ENCODE measurements at places on chromosomes 6 and 20.

DNA sequence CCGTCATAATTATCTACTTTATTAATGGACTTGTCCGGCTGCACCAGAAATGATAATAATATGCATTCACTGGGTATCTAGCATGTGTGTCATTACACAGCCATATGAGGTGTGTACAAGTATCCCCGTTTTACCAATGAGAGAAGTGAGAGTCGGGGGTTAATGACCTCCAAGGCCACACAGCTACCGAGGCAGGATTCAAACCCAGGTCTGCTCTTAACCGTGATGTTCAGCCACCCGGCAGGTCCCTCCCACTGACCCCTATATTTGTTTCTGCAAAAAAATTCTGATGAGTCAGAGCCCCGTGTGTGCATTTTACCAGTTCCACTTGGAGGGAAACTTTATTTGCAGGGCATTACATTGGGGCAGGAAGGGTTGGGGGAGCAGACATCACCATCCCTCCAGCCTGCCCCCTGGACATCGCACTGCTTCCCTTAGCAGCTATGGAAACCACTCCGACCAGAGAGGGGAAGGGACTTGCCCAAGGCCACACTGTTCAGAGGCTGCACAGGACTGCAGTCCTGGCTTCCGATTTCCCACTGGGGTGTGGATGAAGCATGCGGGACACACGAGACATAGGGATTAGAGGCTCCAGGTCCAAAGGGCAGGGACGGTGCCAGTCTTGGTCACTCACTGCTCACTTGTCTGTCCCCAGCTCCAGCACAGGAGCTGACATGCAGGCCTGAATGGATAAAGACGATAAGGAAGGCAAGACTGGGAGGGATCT is 10.1 kb upstream of the SRC start:
- no peak for DNase-seq

DNA sequence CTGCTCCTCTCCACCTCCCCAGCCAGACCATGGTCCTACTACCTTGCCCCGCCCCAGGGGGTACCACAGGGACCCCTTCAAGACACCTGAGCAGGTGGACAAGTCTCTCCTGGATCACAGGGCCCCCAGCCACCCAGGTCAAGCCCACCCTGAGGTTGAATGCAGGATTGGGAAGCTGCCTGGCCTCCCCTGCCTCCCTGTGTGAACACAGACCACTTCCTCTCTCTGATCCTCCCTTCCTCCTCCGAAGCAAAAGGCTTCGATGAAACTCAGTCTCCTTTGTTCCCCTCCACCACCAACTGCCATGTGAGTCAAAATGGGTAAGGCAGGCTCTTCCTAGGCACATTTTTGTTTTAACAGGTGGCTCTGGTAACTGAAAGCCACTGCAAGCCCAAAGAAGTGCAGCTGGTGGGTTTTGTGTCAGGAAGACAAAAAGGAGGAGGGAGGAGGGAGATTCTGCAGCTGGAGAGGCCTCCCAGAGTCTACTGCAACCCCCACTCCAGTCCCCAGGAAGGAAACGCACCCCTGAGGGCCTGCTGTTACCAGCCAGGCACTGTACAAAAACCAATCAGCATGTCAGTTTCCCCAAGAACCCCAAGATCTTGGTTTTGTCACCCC is 5.4 kb downstream of the ADA start:
- DNase-seq: no peak

DNA sequence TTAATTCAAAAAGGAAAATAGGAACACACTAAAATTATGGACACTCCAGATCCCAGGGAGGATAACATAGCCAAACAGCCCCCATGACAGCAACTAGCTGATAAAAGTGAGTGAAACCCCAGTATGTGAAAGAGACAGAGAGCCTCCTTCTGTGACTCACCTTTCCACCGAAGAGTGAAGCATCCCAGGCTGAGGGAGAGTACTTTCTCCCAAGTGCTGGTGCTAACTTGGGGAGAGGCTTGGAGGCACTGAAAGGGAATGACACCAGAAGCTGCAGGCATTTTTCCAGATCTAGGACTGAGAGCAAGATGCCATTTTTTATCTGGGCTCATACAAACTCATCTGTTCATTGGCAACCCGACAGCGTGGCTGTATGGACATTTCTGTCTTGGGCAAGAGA is 339.8 kb downstream of the HTR1B start:
- no peak for DNase-seq

DNA sequence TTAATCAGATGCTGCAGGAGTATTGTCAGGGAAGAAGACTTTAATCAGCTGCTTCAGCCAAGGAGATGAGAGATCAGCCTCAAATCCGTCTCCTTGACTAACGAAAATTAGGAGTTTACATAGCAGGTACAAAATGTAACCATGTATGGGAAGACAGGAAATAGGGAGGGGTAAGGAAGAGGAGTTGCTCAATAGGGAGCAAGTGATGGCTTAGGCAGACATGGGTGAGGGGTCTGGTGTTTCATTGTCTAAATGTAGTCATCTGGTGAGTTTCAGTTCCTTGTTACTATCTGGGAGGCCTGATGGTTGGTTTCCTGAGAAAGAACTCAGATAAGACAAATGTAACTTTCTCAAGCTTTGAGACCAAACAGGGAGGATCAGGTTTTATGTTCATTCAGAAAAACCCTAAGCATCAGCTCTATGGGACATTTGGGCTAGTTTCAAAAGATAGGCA is 217.3 kb upstream of the SULF2 start:
- DNase-seq: no peak

GRCh38 chr6:159044899-159045727 is at the start of gene TAGAP:
Gene TAGAP (minus strand): TSS chr6:159044991. CDS start chr6:159044146, 845 bp downstream.
- DNase-seq: peak; percentile 86

DNA sequence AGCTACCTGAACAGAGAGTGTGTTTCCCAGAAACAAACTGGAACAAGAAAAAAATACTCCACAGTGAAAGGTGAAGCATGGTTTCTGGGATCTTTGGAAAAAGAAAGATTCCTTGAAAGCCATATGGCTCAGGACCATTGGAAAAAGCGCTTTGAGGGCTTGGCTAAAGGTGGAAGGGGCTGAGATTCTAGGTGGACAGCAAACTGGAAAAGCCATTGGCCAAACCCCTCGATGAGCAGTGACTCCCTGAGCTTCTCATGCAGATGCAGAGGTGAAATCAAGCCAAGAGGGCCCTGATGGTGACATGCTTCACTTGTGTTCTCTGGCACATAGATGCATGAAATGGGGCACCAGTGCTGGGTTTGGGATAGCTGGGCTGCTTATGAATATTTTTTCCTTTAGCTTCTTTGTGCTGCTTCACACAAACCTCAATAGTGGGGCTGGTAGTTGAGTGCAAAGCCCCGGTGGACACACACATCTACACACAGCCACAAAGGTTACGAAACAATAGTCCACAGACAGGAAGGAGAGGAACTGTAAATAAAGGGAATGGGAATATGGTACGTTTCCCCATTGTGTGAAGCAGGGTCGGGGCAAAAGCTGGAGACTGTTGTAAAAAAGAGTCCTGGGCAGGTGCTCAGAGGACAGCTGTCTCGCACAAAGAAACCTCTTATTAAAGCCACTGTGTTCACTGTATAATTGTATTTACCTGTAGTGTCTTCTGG is 117.8 kb downstream of the FOXA2 start:
- no peak for DNase-seq

DNA sequence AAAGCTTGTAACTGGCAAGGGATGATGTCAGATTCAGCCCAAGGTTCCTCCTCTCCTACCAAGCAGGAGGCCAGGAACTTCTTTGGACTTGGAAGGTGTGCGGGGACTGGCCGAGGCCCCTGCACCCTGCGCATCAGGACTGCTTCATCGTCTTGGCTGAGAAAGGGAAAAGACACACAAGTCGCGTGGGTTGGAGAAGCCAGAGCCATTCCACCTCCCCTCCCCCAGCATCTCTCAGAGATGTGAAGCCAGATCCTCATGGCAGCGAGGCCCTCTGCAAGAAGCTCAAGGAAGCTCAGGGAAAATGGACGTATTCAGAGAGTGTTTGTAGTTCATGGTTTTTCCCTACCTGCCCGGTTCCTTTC is 14.4 kb downstream of the TNFAIP3 start:
- no peak for DNase-seq

GRCh38 chr6:13472099-13472498 is 15.3 kb downstream of the GFOD1 start:
- no peak for DNase-seq

GRCh38 chr20:2163757-2164156 is 62.1 kb downstream of the STK35 start:
- DNase-seq: no peak

- no peak for DNase-seq
These were observed 4.3 kb downstream of the TNNC2 start for GRCh38 chr20:45822857-45823256.

GRCh38 chr6:98477231-98477630 is 357.1 kb upstream of the POU3F2 start:
- DNase-seq: no peak

DNA sequence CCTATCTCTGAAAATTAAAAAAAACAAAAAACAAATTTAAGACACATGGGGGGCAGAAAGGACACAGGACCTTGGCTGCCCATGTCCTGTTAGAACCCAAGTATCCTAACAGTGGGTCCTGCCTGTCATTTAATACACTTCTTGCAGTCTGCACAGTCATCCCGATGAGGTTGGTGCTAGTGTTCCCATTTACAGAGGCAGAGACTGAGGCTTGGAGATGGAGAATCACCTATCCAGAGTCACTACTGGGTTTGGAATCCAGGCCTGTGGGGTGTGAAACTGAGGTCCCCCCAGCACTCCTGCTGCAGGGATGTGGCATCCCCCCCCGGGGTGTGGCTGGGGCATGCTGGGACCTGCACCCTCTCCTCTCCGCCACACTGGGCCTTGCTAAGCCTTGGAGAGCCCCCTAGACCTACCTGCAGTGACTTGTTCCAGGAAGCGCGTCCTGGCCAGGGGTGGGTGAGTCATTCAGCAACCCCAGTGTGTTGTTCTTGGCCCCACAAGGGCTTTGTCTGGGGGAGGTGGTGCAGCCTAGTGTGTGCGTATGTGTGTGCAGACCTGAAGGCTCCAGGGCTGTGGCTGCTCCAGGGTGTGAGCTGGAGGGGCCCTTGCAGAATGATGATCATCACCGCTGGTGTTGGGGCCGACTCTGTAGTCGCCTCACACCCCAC is 49.7 kb downstream of the BCAS4 start:
- DNase-seq: no peak

DNA sequence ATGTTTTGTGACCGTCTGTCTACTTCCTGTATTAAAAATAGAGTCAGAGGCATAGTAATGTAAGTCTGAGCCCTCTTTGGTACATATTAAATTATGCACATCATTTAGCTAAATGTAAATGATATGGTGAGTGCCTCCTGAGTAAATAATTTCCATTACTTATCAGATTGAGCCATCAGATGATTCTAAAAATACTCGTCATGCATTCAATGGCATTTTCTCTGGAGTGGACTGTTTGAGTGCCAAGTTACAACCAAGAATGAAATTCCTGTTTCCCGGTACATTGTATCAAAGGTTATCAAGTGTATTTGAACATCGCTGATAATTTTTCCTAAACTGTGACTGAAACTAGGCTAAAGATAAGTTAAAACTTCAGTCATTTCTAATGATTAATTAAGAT is 81.0 kb downstream of the AKAP7 start:
- no peak for DNase-seq

DNA sequence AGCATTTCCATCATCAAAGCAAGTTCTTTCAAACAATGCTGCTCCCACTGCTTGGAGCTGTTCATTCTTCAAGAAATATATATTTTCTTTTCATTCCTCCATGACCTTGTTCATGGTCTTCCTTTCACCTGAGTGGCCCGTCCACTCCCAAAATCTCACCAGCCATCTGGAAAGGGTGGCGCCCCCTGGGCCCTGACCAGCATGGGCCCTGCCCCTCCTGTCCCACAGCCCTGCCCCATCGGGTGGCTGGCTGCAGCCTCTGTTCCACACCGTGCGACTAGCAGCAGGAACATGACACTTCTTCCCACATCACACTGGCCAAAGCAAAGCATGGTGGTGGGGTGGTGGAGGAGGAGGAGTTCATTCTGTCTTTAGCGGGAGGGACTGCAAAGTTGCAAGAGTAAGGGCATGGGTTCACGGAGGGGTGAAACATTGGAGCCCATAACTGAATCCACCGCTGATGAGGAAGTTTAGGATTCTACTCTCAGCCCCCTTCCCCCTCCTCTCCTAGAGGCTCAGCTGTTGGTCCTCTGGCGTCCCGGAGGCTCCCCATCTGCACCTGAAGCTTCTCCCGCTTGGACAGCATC is 195.2 kb upstream of the SLC24A3 start:
- DNase-seq: no peak

GRCh38 chr6:14946753-14947152 is 299.1 kb upstream of the JARID2 start:
- DNase-seq: no peak

GRCh38 chr6:63476302-63476701 is 96.0 kb upstream of the LOC128125822 start:
- no peak for DNase-seq

- no peak for DNase-seq
These were observed 102.2 kb upstream of the SASH1 start for GRCh38 chr6:148240461-148240840.

DNA sequence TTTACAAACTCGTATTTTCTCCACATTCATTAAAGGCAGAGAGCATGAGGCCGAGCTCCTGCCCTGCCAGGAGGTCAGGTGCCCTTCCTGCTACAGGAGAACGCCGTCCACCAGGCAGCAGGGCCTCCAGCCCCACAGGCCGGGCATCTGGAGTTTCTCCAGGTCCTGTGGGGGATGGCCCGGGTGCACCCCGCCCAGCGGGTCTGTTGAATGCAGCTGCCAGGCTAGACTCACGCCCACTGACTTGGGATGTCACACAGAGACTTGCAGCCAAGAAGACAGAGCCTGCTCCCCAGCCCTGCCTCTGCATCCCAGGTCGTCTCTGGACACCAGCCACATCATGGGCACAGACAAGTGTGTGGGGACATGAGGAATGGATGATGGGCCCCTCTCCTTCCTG is 376.4 kb downstream of the CDH4 start:
- no peak for DNase-seq

DNA sequence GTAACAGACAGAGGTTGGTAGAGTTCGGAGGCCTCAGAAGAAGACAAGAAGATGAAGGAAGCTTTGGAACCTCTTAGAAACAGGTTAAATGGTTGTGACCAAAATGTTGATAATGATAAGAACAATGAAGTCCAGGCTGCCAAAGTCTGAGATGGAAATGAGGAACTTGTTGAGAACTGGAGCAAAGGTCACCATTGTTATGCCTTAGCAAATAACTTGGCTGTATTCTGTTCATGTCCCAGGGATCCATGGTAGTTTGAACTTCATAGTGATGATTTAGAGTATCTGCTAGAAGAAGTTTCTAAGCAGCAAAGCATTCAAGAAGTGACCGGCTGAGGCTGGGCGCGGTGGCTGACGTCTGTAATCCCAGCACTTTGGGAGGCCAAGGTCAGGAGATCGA is 11.1 kb upstream of the LSM14B start:
- DNase-seq: no peak
